ENCODE measurements at places on chromosomes 5 and 9. TPM values are rescaled to one million over a fixed set of nuclear protein-coding genes. Genes with fewer than 3 reads are reported as not detected.

PCDHGB6 gene
- total RNA-seq = 56.8 TPM

PPP6C gene
- total RNA-seq = 39.8 TPM

DENND1A gene
- total RNA-seq = 13.0 TPM

GRCh38 chr9:133246562-133246961, 28.4 kb downstream of the ABO start:
- no peak for DNase-seq

DNA sequence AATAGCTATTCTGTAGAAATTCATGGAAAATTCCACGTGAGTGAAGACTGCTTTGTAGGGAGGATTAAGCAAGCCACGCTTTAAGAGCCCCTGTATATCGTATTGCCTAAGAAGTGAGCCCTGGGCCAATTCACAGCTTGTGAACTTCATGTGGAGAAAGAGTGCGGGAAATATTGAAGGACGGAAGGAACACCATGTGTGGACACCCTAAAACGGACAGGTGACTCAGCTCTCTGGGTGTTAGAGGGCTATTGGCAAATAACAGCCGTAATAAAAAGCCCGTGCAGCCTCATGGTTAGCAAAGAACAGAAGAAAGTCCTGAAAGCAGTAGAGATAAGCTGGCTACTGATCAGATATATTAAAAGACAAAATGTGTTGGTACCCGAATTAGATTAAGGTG, 26.4 kb downstream of the ZNF366 start:
- DNase-seq = no peak

GRCh38 chr9:105103776-105104175, 140.7 kb upstream of the SLC44A1 start:
- no peak for DNase-seq

- DNase-seq = peak; percentile 81
Observed at GRCh38 chr9:134967547-134967930, 49.8 kb upstream of the FCN1 start.

IL6ST gene
- total RNA-seq = 167 TPM

SPATA31D4 gene
- not detected for total RNA-seq

DNA sequence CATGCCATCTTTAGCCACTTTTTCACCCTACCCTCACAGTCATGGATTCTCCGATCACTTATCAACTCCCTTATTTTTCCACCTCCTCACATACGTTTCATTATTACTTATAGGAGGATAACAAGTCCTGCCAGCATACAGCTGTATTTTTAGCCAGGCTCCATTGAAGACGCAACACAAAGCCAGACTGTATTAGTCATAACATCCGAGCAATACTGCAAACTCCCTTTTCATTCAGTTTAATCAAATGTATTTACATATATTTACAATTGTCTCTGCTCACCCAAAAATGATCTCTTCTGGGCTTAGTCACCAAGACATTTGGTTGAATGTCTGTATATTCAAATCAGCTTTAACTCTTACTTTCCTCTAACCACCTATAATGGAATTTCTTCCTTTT, 126.4 kb upstream of the PRLR start:
- DNase-seq = no peak

CER1 gene
- total RNA-seq = not detected

AGXT2 gene
- not detected for total RNA-seq

All from chondrocyte (in vitro differentiated cells).